ENCODE measurements at places on chromosomes 3 and 15.
A peak's percentile ranks its signal among the peaks of the same experiment; 100 is the strongest.

DNA sequence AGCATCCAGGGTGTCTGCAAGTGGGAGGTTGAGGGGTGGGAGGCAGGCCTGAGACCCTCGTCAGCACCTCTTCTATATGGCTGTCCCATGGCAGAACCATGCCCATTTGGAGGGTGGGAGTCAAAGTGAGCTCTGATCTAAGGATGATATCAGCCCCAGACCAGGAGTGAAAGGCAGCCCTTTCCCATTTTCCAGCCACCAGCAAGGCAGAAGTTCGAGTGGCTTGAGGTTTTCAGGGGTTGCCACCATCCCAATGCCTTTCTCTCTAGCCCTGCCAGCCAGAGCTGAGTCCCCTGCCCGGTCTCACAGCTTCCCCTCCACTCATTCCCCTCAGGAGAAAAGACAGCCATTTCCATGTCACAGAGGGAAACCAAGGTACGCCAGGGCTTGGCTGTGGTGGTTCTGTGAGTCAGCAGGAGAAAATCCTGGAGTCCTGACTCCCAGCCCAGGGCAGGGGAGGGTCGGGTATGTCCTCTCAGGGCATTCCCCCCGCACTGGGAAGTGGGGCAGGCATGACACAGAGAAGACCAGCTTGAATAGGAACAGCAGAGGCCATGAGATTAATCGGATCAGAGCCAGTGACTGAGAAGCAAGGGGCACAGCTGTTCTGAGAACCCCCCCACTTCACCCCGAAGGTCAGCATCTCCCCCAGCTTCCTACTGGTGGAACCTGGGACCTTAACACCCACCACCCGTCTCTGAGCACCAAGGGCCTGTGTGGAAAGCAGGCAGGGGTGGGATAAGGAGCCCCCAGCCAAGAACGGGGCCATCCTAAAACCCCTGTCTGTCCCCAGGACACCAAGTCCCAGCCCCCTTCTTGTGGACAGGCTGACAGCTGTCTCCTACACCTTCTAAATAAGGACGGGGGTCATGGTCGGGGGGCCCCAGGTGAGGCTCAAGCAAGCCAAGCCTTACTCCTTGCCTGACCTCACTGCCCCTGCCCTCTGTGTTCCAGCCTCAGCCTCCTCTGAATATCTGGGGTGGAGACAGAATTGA is 965 bp upstream of the SLC38A3 start:
- no peak for DNase-seq

DNA sequence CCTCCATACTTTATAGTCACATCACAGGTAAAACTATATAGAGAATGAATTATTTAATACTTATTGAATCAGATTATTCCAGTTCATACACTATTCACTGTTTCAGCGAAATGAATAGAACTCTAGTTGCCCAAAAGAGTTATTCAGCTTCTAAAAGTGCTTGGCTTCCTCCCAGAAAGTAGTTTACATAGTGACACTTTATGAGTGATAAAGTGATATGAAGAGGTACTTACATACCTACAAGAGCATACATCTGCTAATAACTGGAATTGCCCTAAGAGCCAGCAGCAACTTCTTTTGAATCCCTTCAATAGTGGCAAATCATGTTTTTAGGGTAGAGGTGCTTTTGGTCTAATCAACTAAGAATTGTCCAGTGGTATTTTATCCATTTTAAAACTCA is 635.1 kb upstream of the AGTR1 start:
- no peak for DNase-seq

DNA sequence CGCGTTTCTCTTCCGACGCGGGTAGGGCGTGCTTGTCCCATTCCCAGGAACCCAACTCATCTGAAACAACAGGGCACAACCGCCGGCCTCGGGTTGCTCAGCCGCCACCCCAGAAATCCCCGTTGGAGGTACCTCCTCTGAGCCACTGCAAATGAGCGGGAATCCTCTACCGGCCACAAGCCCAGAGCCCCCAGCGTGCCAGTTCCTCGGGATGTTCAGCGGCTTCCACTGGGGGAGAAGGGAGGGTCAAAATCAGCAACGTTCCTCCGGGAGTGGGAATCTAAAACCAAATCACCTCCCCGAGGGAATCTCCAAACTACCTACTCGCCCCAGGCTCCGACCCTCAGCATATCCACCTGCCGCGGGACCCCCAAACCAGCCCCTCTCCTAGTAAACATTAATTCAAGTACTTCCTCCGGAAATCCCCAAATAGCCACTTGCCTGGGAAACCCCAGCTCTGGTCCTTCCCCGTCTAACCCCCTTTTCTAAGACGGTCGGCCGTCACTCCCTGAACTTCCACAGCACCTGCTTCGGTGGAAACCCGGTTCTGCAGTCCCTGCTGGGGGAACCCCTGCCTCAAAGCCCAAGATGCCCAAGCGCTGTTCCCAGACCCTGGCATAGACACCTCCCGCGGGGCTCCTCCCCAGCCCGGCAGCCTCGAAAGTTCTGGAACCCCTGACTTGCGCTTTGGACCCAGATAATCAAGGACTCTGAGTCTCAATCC is 887 bp downstream of the OXTR start:
- no peak for DNase-seq

DNA sequence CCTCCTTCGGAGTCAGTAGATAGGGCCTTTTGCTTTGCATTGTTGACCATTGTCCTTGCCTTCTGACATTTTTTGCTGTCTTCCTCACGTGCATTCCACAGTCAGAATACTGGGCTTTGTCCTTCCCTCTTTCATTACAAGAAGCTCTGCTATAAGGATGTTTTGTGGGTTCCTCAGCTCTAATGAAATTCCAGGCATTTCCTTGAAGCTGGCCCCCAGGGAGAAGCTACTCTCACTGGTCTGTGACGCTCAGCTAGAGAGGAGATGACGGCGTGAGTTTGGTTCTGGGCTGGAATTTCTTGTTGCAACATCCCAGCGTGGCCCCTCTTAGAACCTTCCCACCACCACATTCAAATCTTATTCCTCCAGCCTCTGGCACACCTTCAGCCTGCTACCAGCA is 210.2 kb downstream of the TJP1 start:
- DNase-seq: peak; percentile 87

DNA sequence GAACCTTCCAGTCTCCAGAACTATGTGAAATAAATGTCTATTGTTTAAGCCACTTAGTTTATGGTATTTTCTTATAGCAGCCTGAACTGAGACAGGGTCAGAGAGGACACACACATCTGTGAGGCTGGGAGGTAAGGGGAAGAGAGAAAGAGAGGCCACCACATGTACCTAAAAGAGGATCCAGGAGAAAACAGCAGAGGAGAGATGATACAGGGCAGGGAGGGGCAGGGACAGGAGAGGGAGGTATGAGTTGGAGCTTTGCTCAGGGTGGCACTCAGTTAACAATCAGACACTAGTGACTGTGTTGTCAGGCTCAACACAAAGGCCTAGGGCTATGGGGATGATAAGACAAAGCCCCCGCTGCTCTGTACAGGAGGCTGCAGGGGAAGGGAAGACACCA is 17.6 kb downstream of the KIF9 start:
- DNase-seq: no peak

DNA sequence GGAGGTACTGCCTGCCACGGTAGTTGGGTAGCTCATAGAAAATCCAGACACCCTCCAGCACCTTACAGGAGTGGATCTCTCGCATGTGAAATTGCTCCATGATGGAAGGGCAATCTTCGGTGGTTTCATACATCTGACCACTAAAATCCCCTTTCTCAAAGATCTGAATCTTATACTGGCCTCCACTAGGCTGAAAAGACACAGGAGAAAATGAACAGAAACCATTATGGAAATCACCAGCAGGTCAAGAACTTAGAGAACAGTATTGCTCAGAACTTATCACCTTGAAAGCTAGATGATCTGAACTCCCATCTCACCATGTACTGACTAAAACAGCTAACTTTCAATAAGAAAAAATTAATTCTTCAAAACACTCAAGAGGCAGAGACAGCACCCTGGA is 5.4 kb downstream of the CRYGS start:
- no peak for DNase-seq

GRCh38 chr3:16399473-16399872 is 114.0 kb downstream of the RFTN1 start:
- peak; percentile 83 for DNase-seq

DNA sequence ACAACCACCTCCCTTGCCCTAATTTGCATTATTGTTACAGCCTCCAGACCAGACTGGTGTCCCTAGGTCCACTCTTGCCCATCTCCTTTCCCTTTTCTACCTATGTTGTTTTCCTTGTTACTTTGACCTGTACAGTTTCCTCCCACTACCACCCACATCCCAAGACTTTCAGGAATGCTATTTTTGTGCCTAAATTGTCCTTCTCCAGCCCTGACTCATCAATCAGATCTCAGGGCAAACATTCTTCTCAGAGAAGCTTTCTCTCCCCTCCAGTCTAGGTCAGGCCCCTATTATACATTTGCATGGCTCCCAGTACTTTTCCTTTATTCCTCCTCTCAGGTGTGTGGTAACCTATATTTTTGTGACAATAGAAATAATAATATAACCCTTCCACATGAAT is 241.5 kb downstream of the IGSF11 start:
- DNase-seq: no peak

GRCh38 chr3:105274958-105275357 is 91.8 kb upstream of the ALCAM start:
- DNase-seq: peak; percentile 79

- DNase-seq: peak; percentile 0
Observed at GRCh38 chr3:117752984-117753717, 1043.6 kb downstream of the TUSC7 start.

- DNase-seq: no peak
Observed at GRCh38 chr3:187044867-187045552, 94.3 kb downstream of the RPL39L start.

- DNase-seq: peak; percentile 91
Observed at GRCh38 chr3:11392014-11392859, 120.0 kb downstream of the ATG7 start.

All from amniotic epithelial cell (primary cell).